ENCODE measurements at places on chromosomes 7 and 10.

DNA sequence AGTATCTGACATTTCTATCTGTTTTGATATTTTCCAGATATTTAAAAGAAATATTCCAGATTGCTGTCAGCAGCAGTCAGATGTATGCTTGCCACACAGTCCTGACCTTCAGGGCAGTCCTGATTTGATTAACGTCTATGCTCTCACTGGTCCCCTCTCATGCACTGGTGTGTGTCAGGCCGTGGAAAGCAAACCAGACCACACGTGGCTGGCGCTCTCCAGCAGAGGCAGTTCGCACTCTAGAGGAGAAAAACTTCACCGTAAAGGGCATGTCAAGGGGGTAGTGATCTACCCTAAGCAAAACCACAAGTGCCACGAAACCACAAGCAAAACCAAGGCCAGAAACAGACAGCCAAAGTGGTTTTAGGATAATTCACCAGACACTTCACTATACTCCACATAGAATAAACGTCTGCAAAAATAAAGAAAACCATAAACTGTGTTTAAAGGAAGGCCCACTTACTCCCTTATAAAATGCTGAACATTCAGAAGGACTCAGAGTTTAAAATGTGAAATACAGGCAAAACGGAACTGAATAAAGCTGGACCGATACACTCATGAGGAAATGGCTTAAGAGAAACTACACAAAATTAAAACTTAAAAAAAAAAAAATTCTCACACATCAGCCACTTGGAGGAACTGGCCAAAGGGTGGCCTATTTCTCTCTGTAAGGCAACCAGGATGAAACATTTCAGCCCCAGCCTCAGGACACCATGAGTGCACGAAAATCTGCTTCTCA lies 26.4 kb downstream of the PARP12 start:
- DNase-seq = no peak

GRCh38 chr10:75887992-75888680 lies 456.7 kb downstream of the LRMDA start:
- DNase-seq = no peak

DNA sequence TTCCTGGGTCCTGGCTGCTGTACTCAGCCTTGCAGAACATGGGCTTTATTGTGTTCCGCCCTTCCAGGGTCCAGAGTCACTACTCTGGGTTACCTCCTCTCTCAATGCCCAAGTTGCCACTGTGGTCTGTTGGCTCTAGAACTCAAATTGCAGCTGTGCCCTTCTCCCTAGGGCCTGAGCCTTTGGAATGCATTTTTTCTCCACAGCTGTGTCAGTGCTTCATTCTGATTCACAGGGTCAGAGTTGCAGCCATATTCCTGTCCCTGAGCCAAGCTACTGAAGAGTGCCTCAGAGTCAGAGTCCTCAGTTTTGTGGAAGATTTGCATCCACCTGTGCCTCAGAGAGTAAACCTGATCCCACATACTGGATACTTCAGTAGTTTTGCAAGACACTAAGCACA lies 167.5 kb downstream of the ITGB1 start:
- DNase-seq = no peak

DNA sequence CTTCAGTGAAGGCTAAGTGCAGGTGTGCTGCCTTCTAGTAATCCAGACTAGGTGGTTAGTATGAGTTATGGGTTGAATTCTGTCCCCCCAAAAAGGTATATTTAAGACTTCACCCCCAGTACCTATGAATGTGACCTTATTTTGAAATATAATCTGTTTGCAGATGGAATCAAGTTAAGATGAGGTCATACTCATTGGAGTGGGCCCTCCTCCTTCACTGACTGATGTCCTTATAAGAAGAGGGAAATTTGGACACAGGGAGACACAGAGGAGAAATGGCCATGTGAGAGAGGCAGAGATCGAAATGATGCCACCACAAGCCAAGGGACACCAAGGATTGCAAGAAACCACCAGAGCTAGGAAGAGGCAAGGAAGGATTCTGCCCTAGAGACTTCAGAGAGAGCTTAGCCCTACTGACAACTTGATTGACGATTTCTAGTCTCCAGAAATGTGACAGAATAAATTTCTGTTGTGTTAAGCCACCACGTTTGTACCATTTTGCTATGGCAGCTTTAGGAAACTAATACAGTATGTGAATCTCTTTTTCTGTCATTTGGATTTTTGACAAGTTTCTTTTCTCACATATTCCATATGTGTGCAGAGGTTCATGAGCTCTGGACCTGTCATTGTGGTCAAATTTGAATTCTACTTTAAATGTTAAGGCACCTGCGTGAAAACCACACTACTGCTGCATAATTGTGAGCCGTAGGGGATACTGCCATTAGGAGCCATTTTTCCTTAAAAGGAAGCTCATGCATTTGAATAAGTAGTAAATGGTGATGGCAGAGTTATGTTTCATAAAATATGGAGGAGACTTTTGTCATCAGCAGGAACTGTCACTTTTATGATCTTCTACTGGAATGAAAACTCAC lies 2.6 kb upstream of the RPA3 start:
- no peak for DNase-seq

DNA sequence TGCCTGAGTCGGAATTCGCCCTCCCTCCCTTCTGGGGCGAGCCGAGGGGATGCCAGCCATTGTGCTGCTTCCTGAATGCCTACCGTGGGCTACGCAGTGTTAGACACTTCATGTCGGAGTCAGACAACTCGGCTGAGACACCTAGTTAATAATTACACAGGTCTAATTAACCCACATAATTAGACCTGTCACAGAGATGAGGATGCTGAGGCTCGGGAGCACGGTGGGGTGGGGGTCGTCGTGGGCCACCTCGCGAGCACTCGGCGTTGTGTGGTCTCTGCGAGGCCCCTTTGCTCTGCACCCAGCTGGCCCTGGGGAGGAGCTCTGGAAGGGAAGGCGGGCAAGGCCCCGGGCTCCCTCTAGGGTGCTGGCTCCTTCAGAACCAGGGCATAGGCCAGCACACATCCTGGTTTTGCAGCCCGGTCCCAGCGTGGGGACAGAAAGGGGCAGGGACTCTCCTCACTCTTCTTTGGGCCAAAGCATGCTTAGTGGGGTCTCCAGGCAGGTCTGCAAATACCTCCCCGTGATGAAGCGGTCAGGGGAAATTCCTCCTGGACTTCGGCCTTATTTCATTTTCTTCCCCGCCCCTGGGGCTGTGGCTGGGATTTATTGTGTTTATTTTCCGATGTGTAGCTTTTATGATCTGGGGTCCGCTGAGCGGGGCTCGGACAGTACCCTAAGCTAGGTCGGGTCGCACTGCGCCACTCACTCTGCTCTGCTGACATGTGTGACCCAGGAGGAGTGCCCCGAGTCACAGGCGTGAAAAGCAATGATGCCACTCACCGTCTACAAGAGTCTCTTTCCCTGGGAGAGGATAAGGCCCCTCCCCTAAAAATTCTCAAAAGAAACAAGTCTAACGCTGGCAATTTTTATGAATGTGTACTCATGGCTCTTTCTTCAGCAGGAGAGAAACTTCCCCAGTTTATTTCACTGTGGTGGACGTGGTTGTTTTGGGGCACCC lies 4.9 kb upstream of the FOXL3 start:
- DNase-seq = no peak

GRCh38 chr7:37703361-37703760 lies 19.8 kb downstream of the GPR141 start:
- no peak for DNase-seq

- no peak for DNase-seq
Measured at GRCh38 chr7:24227603-24228359, 56.2 kb upstream of the NPY start.

DNA sequence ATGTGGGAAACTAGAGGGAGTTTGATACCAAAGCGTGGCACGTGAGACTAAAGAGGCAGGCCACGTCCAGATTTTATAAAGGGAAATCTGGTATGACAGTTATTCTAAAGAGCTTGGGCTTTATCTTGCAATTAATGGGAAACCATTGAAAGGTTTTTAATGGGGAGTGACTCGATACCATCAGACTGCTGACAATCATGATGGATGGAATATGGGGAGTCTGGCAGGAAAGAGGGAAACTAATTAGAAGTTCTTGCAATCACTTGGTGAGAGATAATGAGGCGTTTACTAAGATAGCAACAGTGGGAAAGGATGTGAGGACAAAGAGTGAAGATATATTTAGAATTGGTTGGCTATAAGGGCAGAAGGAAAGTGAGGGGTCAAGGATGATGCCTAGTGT lies 94.0 kb downstream of the MBL2 start:
- DNase-seq = no peak

- DNase-seq = no peak
Measured at GRCh38 chr7:149443523-149443922, 17.3 kb downstream of the ZNF777 start.

Data from activated T-cell treated with anti-CD3 and anti-CD28 coated beads for 24 hours (primary cell).